ENCODE measurements at places on chromosomes 1 and 21. TPM values are rescaled to one million over a fixed set of nuclear protein-coding genes. Genes with fewer than 3 reads are reported as not detected.

DNA sequence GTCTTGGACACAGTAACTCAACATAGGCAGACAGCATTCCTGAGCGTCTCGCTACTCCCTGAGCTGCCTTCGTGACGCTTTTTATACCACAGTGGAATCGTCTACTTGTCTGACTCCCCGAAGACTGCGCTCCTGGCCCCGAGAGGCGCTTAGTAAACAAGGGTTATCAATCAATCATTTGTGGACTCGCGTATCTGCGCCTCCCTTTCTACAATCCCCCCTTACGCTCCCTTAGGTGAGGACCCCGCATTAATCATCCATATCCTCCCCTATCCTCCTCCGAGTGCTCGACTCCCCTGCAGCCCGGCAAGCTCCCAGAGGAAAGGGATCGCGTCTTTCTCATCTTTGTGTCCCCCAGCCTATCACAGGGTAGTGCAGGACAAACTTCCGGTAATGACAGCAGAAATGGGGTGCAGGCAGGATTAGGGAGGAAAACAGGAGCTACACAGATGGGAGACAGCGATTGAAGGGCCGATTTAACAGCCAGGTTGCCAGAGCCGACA lies 522 bp downstream of the TMEM59 start:
- DNase-seq, result peak; percentile 37

- DNase-seq, result no peak
Observed at GRCh38 chr1:18999359-18999758, 42.9 kb upstream of the IFFO2 start.

DNA sequence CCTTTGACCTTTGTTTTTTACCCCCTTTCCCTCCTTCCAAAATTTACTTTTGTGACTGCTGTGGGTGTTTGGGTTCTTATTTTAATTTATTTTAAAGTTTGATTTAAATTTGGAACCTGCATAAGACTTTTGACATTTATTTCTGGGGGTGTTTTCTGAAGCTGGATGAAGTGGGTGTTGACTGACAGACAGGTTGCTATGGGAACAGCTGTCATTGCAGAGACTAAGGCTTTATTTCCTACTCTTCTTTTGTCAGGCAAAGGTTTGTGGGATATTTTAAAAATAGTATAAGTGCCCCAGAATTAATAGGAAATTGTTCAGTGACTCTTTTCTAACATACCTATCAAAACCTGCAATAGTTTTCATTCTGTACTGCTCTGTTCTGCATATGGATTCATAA lies 290.8 kb upstream of the ESRRG start:
- no peak for DNase-seq

GRCh38 chr1:216596281-216596862 lies 126.9 kb downstream of the ESRRG start:
- no peak for DNase-seq

DNA sequence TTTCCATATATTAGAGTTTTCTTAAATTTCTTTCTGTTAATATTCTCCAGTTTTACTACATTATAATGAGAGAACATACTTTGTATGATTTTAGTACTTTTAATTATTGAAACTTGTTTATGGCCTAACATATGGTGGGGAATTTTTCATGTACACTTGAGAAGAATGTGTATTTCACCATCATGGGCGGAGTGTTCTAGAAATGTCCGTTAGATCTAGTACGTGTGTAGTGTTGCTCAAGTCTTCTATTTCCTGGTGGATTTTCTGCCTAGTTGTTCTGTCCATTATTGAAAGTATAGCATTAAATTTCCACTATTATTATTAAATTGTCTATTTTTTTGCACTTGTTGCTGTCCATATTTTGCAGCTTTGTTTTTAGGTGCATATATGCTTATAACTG lies 64.0 kb upstream of the RGS21 start:
- no peak for DNase-seq

- DNase-seq, result no peak
Observed at GRCh38 chr1:220221269-220221668, 51.0 kb downstream of the RAB3GAP2 start.

DNA sequence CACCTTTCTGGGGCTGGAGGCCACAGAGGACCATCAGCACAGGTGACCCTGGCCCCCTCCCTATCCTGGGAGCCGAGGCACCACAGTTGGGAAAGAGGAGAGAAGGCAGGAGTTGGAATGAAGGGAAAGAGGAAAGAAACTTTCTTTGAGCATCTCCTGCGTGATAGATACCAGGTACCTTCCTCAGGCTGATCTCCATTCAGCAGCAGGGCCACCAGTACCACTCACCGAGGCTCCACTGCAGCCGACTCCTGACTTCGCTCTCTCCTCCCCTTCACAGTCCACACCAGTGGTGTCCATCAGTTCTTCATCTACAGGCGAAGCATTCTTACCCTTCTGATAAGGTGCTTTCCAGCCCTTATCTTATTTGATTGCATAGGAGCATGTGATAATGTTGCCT lies 55.3 kb downstream of the LGR6 start:
- no peak for DNase-seq

DNA sequence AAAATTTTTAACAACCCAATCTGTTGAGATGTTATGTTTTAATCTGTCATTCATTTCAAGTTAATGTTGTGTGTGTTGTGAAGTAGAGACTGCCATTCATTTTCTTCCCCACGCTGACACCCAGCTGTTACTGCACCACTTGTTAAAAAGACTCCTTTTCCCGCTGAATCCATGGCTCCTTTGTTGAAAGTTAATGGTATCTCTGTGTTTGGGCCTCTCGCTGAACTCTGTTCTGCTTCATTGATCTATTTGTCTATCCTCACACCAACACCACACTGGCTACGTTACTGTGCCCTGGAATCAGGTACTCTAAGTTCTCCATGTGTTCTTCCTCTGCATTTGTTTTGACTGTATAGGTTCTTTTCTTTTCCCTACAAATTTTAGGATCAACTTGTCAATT lies 58.2 kb downstream of the PDE9A start:
- no peak for DNase-seq

DNA sequence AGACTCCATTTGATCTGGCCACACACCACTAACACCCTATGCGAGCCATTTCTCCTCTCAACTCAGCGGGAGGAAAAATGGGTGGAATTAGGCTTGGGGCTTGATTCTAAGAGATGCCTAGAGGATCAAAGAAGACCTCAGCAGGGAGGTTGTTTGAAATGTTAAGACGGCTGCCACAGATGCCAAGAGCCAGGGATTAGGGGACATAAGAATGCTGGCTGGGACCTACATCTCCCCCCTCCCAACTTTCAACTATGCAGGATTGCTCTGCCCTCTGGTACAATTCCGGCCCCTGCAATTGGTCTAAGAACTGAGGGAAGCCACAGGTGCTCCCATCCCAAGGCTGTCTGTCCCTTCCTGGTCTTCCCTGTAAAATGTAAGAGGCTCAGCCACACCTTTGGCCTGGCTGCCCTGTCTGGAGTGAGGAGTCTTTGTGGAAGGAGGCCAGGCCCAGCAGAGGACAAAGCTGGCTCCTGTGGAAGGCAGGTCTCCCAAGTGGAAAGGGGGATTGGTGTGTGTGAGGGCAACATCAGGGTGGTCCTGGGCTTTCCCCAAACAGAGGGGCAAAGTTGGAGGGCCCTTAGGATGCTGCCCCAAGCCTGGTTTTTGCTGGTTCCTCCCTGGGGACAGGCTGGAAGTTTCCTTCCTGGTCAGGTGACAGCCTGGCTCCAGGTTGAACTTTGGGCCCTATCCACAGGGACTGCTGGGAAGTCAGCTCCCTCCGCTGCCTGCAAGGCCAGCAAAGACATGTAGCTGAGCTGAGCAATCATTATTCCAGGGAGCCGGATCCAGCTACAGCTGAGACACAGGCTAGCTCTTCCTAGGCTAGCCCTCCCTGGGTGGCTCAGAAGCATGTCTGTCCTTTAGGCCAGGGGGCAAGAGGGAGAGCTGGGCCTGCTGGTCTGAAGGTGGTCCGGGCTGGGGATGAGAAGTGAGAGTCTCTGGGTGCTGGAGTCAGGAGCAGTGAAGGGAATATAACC lies 34.5 kb upstream of the SYNC start:
- DNase-seq, result no peak

- no peak for DNase-seq
Observed at GRCh38 chr1:195828325-195828724, 779.9 kb downstream of the KCNT2 start.

DNA sequence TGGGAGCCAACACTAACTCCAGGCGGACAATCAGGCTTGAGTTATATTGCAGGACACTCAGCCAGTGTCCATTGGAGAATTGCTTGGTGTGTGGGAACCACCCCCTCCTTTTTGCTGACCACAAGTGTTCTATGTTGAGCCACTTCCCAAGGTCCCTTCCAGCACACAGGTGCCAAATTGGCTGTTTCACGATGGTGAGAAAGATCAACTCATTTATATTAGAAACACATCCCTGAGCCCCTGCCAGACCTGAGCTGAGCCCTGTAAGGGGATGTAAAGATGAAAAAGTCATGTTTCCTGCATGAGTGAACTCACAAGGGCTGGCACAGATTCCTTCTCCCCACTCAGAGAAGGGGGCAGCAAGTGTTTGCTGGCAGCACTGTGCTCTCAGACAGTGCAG lies 96.5 kb downstream of the KCNN3 start:
- no peak for DNase-seq

DNA sequence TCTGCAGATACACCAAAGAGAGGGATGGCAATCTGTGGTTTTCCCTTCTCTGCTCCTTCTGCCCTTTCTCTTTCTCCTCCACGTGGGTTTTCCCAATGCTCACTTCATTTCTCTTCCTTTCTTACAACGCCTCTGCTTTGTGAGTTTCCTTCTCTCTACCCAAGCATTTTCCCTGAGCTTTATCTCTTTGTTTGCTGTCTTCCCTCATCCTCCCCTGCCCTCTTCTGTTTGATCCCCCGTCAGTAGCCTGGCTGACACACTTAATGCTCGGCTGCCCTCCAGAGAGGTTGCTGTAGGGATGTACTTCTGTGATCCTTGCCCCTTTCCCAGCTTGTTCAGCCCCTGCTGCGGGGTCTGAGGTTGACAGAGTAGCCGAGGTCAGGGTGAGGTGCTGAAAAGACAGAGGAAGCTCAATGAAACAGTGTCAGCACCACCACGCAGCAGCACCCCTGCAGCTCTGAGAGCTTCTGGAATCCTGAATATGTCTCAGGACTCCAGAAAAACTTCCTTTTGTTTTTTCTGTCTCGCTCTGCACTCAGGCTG lies 6.0 kb downstream of the EDARADD start:
- DNase-seq, result no peak

Gene PDPN
- total RNA-seq, result 20.9 TPM

Gene CAMSAP2
- total RNA-seq, result 42.1 TPM

Gene KRTAP11-1
- not detected for total RNA-seq

Gene C1orf159
- total RNA-seq, result 4.0 TPM

Gene ATP1A2
- total RNA-seq, result 243 TPM

Gene BATF3
- 1.6 TPM for total RNA-seq

Gene HDAC1
- total RNA-seq, result 46.1 TPM

Gene KRTAP21-2
- total RNA-seq, result not detected

Gene FCGR2B
- 12.6 TPM for total RNA-seq
